ENCODE measurements at places on chromosomes 3 and 15.

- DNase-seq = no peak
Measured at GRCh38 chr3:186810336-186810996, 4.2 kb upstream of the RFC4 start.

DNA sequence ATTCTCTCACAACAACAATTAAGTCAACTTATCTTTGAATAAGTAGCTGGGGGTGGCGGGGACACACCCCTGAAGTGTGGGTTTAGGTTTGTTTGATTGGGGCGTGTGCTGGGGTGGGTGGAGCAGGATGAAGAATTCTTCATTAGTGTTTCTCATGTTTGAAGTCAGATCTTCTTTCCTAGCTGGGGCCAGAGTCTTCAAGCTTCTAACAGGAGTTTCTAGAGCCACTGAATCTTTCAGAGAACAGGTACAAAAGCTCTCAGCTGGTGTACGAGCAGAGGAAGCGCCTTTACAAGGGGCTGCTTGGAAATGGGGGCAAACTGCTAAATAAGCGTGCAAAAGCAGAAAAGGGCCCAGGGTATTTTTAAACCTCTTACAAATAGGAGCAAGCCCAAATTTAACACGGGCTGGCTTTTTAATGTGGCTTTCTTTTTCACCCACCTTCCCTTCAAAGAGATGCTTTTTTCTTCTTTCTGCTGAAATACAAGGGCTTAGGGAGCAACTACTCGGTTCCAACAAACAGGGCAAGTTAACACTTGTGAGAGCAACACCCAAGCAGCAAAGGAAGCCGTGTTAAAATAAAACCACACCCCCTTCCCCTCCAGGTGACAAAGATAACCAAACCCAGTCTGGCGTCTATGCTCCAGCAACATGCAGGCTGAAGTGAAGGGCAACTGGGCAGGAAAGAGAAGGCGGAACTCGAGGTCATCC is 86.9 kb upstream of the RASGRP1 start:
- peak; percentile 70 for DNase-seq

DNA sequence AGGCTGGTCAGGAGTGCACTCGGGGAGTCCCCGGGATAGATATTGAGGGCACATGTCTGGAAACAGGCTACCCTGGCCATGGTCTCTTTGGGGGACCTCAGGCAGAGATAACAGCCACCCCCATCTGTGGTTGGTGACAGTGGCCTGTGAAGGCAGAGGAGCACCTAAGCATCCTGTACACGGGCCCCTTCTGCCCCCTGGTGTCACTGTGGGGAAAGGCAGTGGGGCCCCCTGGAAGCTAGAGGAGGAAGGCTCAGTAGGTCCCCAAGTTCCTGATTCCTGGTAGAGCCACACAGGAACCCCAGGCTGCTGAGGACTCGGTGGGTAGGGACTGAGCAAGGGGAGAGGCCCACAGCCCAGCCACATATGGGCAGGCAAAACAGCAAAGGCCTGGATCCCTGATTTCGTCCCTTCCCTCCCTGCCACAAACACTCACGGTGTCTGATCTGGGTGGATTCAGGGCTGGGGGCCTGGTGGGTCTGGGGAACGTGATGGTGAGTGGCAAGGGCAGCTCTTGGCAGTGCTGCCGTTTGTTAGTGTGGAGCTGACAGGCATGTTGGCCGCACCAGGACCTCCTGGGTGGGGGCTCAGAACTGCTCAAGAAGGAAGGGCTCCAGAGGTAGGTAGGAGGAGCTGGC is 14.1 kb upstream of the CXCR6 start:
- DNase-seq = peak; percentile 57

DNA sequence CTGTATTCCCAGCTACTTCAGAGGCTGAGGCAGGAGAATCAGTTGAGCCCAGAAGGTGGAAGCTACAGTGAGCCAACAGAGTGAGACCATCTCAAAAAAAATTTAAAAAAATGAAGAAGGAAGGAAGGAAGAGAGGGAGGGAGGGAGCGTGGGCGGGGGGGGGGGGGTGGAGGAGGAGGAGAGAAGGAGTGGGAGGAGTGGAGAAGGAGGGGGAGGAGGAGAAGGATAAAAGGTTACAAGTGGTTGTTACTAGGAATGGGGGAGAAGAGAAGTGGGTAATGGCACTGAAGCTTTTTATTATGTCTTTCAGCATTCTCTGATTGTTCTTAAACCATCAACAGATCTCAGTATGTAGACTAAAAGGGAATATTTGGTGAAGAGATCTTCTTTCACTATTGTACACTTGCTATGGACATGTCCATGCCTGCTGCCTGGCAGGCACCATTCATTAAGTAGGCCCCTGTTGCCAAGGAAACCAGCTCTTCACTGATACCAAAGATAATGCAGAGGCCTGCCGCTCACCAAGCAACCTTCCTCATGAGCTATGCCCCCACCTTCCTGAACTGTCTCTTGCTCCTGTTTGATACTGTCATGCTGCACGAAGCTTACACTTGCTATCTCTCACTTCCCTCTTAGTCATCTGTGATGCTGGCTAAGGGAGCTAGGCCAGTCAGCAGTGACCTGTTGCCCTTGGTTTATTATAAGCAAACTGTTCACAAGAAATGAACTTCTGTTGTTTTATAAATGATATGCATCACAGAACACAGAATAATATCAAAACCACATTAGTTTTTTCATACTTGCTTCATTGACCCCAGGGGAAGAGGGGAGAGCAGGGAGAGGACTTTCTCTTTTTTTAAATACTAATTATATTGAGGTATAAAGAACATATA is 23.1 kb downstream of the EPM2AIP1 start:
- DNase-seq = peak; percentile 50

- DNase-seq = no peak
Measured at GRCh38 chr3:80190051-80190450, 422.3 kb upstream of the ROBO1 start.
